ENCODE measurements at places on chromosomes 4 and X. TPM values are rescaled to one million over a fixed set of nuclear protein-coding genes. Genes with fewer than 3 reads are reported as not detected.

The ALAS2 gene
- polyA plus RNA-seq = not detected

The GRIA2 gene
- not detected for polyA plus RNA-seq

The LAMP2 gene
- polyA plus RNA-seq = 78.1 TPM

The GNRHR gene
- polyA plus RNA-seq = not detected

The XAGE1B gene
- not detected for polyA plus RNA-seq

Data from IMR-90 (cell line).